Colonic mucosa (tissue), 4 donors: ENCODE measurements at places on chromosomes 4 and X. TPM values are rescaled to one million over a fixed set of nuclear protein-coding genes. Genes with fewer than 3 reads are reported as not detected.

GRCh38 chr4:138953961-138954371, 61.6 kb upstream of the NOCT start:
- H3K27me3 ChIP-seq: no peaks in the 10 kb centered on the region
- no peak overlapping the region for H3K4me3 ChIP-seq
- no peak for DNase-seq

DNA sequence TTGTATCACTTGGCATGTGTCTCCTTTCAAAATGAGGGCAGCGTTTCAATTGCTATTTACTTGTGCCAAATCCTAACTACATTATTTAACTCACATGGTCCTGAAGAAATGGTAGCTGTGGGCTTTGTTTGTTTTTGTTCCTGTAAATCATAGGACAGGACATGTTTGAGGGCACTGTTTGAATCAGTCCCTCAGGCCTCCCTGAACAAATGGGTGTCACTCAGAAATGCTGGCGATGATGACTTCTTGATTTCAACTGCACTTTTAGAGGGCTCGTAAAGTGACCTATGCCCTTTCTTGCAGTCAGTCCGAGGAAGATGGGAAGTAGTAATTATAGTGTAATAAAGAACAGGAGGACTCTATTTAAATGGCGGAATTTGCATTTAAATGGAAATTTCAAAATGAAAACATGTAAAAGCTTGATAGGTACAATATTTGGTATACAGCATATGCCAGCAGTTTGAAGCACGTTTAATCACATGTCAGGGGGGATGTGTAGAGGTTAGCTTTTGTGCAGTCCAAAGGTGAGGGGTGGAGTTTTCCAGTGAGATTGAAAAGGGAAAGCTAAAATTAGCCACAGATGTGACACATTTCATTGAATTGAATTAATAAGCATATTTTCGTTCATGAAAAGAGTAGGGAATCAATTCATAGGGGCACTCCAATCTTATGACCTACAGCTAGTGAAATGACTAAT, 1958.7 kb upstream of the IGFBP7 start:
- no peaks in the 10 kb centered on the region for H3K4me1 ChIP-seq
- H3K36me3 ChIP-seq: no peaks in the 10 kb centered on the region
- no peak overlapping the region for H3K27ac ChIP-seq
- DNase-seq: no peak

The PLXNB3 gene
- 3.7 TPM for total RNA-seq

The UBA1 gene
- 237 TPM for total RNA-seq

DNA sequence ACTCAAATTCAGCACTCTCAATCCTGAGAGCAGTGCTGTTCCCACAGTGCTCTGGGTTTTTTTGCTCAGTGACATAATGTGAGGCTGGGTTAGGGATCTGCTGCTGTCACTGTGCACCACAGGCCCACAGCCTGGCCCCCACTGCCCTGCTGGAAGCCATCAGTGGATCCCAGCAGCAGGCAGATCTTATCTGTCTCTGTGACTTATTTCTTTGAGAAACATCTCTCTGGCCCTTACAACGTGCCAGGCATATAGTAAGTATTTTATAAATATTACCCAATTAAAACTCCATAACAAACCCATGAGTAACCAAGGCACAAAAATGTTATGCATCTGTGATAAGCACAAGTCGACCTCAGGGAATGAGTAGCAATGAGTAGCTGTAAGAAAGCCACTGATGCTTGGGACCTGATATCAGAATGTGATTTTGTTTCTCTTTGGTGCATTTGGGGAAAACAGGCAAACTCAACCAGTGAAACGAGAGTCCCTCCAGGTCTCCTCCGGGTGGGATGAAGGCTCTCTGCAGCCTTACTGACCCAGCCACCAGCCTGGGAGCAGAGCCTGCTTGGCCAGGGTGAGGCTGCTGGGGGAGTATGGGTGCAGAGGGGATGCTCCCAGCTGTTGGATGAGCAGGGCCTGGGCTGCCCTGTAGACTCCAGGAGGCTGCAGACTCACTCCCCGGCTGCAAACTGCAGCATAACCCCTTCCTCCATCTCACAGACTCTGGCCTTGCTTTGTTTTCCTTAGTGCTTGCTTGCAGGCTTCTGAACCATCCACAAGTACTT, 172.7 kb upstream of the LNX1 start:
- DNase-seq: no peak
- H3K4me1 ChIP-seq: no peaks in the 10 kb centered on the region
- H3K36me3 ChIP-seq: no peaks in the 10 kb centered on the region
- H3K27me3 ChIP-seq: no peaks in the 10 kb centered on the region

- DNase-seq: peak; percentile 30
- no peak overlapping the region for H3K27ac ChIP-seq
- no peaks in the 10 kb centered on the region for H3K36me3 ChIP-seq
- H3K4me1 ChIP-seq: no peaks in the 10 kb centered on the region
- H3K27me3 ChIP-seq: no peaks in the 10 kb centered on the region
Observed at GRCh38 chr4:151045907-151046306, 30.8 kb upstream of the LRBA start.

GRCh38 chr4:112321776-112322684, 24.9 kb downstream of the ALPK1 start:
- H3K36me3 ChIP-seq: no peaks in the 10 kb centered on the region
- DNase-seq: peak; percentile 74
- H3K27ac ChIP-seq: no peak overlapping the region
- H3K4me1 ChIP-seq: no peaks in the 10 kb centered on the region
- no peak overlapping the region for H3K4me3 ChIP-seq

GRCh38 chrX:140917354-140918115, 84.9 kb upstream of the SPANXB1 start:
- H3K4me1 ChIP-seq: no peaks in the 10 kb centered on the region
- H3K27ac ChIP-seq: no peak overlapping the region
- H3K27me3 ChIP-seq: no peaks in the 10 kb centered on the region
- H3K4me3 ChIP-seq: no peak overlapping the region
- no peaks in the 10 kb centered on the region for H3K36me3 ChIP-seq
- no peak for DNase-seq

The GAGE12J gene
- not detected for total RNA-seq

GRCh38 chr4:80185787-80186548, 11.3 kb upstream of the PRDM8 start:
- H3K27me3 ChIP-seq: peaks cover 36% of the 10 kb centered on the region
- no peaks in the 10 kb centered on the region for H3K4me1 ChIP-seq
- no peaks in the 10 kb centered on the region for H3K36me3 ChIP-seq

GRCh38 chr4:38940476-38940875, 72.9 kb downstream of the FAM114A1 start:
- DNase-seq: no peak
- H3K36me3 ChIP-seq: peaks cover 9% of the 10 kb centered on the region
- H3K27me3 ChIP-seq: no peaks in the 10 kb centered on the region
- H3K27ac ChIP-seq: no peak overlapping the region
- no peak overlapping the region for H3K4me3 ChIP-seq

DNA sequence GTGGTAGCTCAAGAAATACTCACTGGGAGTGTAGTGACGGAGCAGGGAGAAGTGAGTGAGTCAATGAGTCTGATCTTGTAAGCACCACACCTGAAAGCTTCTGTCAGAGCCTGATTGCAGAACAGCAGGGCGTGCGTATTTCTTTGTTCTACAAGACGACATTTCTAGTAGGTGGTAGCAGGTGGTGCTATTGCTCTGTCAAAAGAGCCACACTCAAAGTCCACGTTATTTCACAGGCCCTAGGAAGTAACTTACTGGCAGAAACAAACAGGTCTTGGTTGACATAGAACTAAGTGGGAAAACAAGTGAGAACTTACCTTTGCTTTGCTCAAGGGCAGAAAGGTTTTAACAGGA, 46.4 kb upstream of the SPRY1 start:
- no peak overlapping the region for H3K4me3 ChIP-seq
- H3K4me1 ChIP-seq: no peaks in the 10 kb centered on the region
- no peak overlapping the region for H3K27ac ChIP-seq
- H3K27me3 ChIP-seq: no peaks in the 10 kb centered on the region
- H3K36me3 ChIP-seq: no peaks in the 10 kb centered on the region

GRCh38 chr4:172173206-172173605, 360.0 kb downstream of the GALNTL6 start:
- no peak for DNase-seq

DNA sequence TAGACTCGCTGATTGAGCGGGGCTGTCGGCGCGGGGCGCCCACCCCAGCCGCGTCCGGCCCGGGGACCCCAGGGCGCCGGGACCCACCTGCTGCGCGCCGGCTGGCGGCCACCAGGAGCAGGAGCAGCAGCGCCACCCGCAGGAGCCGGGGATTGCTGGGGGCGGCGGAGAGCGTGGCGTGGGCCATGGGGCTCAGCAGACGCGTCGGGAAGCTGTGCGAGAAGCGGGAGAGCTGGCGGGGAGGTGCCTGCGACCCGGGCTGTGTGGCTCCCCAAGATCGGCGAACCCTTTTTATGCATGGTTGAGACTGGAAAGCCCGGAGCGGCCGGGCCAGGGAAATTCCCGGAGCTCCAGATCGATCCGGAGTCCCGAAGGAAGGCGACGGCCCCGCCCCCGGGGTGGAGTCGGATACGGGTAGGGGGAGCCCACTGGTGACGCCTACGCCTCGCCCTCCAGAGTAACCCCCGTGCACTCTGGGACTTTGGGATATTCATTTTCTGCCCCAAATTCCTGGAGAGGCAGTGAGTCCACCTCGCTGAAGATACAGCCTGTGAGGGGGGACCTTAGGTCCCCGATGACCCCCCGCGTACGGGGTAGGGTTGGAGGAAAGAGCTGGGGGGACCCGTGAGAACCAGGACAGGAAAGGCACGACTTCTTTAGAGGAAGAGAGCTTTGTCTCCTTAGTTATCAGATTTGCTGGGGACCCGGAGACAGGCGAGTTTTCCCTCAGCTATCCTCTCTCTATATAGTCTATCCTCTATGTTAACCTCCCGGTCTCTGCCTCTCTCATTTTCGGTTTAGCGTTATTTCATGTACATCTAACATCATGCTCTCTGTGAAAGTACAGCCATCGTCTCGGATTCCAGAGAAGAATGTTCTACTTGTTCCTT, at the start of gene CXCL3:
CXCL3 (minus strand) TSS at position 265 of the 890 bp plus-strand sequence; CDS start at position 187, 78 bp downstream.
- no peaks in the 10 kb centered on the region for H3K27me3 ChIP-seq
- DNase-seq: peak; percentile 95
- H3K27ac ChIP-seq: peak within 1 kb of the TSS; percentile 68
- H3K36me3 ChIP-seq: no peaks in the 10 kb centered on the region

GRCh38 chr4:185276036-185276435, 66.6 kb downstream of the SNX25 start:
- no peaks in the 10 kb centered on the region for H3K36me3 ChIP-seq
- DNase-seq: no peak
- H3K27ac ChIP-seq: no peak overlapping the region
- no peaks in the 10 kb centered on the region for H3K27me3 ChIP-seq
- H3K4me1 ChIP-seq: no peaks in the 10 kb centered on the region

The CISD2 gene
- total RNA-seq: 30.7 TPM

The CCDC120 gene
- total RNA-seq: 11.8 TPM

DNA sequence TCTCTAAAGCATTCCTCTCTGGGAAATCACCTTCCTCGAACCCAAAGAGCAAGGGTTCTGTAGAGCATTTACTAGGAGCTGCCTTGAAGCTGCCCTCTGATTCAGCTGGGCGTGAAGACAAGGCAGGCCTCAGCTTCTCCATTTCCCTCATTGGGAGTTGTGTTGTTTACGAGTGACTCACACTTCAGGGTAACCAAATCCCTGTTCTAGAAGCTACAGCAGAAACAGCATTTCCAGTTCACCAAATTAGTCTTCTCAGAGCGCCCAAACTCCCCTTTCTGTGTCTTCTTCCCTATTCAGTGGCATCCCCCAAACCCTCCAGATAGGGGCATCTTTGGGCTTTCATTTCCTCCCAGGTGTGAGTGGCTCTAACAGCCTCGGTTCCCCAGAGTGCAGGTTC, 863 bp upstream of the XPNPEP2 start:
- no peaks in the 10 kb centered on the region for H3K27me3 ChIP-seq
- H3K4me3 ChIP-seq: no peak overlapping the region
- no peaks in the 10 kb centered on the region for H3K36me3 ChIP-seq

The TNMD gene
- total RNA-seq: 0.48 TPM

- H3K36me3 ChIP-seq: no peaks in the 10 kb centered on the region
- H3K27ac ChIP-seq: no peak overlapping the region
- DNase-seq: no peak
- no peak overlapping the region for H3K4me3 ChIP-seq
- H3K27me3 ChIP-seq: no peaks in the 10 kb centered on the region
- no peaks in the 10 kb centered on the region for H3K4me1 ChIP-seq
Observed at GRCh38 chr4:140156529-140157171, 2.7 kb upstream of the MAML3 start.

DNA sequence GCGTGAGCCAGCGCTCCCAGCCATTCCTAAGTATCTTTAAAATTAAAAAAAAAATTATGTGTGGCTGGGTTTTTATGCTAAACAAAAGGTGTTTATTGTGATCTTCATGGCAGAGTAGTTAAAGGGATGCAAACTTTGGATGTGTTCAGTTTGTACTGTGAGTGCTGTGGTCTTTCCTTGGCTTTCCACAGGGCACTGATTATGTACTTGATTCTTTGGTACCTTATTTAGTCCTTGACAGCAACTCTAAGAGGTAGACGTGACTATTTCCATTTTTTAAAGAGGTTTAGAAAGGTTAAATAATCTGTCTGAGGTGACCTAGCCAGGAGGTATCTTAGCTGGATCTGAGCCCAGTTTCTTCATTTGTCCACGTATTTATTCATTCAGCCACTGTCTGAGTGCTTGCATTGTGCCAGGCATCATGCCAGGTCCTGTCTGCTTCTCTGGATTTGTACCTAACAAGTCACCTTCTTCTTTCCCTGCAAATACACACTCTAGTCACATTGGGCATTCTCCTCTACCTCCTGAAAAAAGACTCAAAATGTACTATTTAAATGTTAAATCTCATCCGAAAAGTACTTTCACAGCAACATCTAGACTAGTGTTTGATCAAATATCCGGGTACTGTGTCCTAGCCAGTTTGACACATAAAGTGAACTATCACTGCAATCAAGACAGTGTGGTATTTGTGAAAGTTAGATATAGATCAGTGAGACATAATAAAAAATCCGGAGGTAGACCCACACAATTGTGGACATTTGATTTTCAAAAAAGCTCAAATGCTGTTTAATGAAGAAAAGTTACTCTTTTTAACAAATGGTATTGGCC, 31.5 kb downstream of the WWC2 start:
- H3K36me3 ChIP-seq: no peaks in the 10 kb centered on the region
- H3K4me3 ChIP-seq: no peak overlapping the region
- no peaks in the 10 kb centered on the region for H3K27me3 ChIP-seq
- H3K4me1 ChIP-seq: no peaks in the 10 kb centered on the region
- no peak for DNase-seq
- H3K27ac ChIP-seq: no peak overlapping the region

The NOX1 gene
- 128 TPM for total RNA-seq

The ZCCHC13 gene
- total RNA-seq: not detected

DNA sequence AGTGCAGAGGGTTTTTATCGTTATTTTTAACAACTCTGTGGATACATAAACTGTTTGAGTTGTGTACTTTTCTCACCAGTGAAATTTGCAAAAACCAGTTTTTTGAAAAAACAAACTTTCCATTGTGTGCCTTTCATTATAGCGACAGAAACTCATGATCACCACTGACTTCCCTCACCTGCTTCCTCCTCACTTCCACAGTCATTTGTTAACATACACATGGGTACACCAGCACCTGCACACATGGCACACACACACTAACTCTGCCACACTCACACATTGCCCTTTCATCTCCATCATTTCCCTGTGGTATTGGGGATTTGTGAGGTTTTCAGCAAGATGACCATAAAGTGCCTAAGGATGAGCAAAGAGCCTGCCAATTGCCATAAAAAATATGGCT, 20.6 kb downstream of the CLDN22 start:
- no peaks in the 10 kb centered on the region for H3K27me3 ChIP-seq
- DNase-seq: no peak
- H3K27ac ChIP-seq: no peak overlapping the region
- no peaks in the 10 kb centered on the region for H3K4me1 ChIP-seq
- H3K4me3 ChIP-seq: no peak overlapping the region
